Coronary artery (tissue), 2 donors: ENCODE measurements at places on chromosomes 11 and 22.

- no peak for DNase-seq
Observed at GRCh38 chr11:87572881-87573280, 535.1 kb downstream of the TMEM135 start.

- no peak for DNase-seq
Observed at GRCh38 chr11:44835938-44836337, 109.2 kb downstream of the TSPAN18 start.

- no peak for DNase-seq
Observed at GRCh38 chr11:24046731-24047130, 450.1 kb upstream of the LUZP2 start.

DNA sequence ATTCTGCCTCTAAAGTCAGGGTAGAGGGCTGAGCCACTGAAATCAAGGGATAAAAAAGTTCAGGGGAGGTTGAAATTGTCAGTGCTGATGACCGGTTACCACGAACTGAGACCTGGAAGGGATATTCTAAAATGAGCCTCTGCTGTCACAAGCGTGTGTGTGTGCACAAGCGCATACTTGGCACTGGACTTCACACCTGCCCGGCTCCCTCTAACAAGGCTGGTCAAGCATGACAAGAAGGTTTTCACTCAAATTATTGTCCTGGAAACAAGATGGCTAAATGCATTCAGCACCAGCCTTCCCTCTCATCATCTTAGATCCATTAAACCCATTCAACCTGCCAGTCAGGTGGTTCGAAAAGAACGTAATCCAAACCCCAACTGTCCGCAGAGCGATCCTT is 54.8 kb upstream of the CECR2 start:
- no peak for DNase-seq

GRCh38 chr22:27913162-27913741 is 5.8 kb downstream of the PITPNB start:
- no peak for DNase-seq

DNA sequence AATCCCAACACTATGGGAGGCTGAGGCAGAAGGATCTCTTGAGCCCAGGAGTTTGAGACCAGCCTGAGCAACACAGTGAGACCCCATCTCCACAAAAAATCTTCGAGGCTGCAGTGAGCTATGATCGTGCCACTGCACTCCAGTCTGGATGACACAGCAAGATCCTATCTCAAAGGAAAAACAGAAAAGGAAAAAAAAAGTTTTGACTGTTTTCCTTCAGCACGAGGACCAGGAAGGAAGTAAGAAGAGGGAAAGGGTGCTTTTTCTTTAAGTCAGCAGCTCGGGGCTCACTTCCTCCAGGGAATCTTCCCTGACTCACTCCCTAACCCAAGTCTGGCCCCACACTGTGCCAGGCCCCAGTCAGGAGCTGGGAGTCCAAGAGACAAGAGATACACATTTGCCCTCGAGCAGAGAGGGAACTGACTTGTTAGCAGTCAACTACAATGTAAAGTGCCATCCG is 14.2 kb downstream of the ARRB1 start:
- no peak for DNase-seq

DNA sequence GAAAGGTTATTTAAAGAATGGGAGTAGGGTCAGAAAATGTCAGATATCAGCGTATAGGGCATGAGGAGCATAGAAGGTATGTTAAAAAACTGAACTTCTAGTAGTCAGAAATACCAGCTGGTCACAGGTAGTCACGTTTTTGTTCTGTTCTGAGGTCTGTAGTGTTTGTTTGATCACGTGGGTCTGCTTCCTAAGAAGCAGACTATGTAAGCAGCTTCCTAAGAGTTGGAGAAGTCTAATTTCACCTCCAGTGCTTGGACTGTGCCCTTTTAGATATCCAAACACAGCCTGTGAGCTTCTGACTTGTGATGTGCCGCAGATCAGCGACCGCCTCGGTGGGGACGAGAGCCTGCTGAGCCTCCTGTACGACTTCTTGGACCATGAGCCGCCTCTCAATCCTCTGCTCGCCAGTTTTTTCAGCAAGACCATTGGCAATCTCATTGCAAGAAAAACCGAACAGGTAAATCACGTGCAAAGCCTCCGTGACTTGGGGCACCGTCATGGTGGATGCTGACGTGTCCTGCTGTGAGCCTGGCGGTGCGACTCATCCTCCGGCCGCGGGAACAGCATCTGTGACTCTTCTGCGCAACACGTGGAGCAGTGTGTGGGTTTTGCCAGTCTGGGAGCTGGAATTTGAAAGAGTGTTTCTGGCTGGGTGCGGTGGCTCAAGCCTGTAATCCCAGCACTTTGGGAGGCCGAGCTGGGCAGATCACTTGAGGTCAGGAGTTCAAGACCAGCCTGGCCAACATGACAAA is 63.5 kb downstream of the PPP6R2 start:
- DNase-seq = no peak

DNA sequence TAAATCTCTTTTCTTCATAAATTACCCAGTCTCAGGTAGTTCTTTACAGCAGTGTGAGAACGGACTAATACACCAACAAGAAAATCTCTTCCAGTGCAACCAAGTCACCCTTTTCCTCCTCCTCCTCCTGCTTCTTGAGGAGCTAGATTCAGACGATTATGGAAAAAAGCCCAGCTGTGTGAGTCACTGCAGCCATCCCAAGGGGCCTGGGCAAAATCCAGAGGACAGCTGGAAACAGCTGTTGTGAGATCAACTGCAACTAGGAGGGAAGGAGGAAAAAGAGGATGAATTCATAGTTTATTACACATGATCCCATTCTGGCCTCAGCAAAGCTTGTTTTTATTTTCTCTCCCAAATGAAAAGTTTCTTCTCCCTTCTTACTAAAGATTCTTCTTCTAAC is 32.9 kb downstream of the RBFOX2 start:
- DNase-seq = peak; percentile 87
